ENCODE measurements at places on chromosomes 16 and 17.
A peak's percentile ranks its signal among the peaks of the same experiment; 100 is the strongest.

DNA sequence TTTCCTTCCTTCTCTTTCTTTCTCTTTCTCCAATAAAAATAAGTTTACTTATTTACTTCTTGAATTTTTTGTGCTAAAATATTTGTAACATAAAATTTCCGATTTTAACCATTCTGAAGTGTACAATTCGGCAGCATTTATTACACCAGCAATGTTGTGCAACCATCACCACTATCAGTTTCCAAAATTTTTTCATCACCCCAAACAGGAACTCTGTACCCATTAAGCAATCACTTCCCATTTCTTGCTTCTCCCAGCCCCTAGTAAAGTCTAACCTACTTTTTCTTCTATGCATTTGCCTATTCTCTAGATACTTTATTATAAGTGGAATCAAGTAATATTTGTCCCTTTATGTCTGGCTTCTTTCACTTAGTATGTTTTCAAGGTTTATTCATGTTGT lies 2.5 kb upstream of the HP start:
- DNase-seq: no peak

DNA sequence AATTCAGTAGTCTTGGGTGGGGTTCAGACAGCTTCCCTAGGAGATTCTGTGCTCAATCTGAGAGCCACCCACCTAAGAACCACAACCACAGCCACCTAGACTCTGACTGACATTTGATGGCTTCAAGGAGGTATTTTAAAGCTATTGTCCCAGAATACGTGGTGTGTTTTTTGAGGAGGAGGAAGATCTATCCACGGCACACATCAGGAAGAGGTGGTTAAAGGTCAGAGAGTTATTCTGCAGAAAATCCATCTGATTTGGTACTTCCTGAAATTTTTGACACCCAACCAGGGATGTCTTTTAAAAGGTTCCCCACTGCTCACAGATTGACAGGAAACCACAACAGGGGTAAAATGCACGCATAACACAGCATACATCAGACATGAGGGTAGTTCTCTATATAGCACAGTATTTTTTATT lies 25.1 kb downstream of the SMARCE1 start:
- no peak for DNase-seq

- DNase-seq: no peak
Observed at GRCh38 chr17:81127526-81128177, 37.7 kb upstream of the PVALEF start.

GRCh38 chr17:57724729-57725125 lies 20.4 kb downstream of the CCDC182 start:
- no peak for DNase-seq

- DNase-seq: no peak
Observed at GRCh38 chr17:19332371-19333131, 30.0 kb downstream of the B9D1 start.

GRCh38 chr17:4833941-4834680 lies 971 bp downstream of the MINK1 start:
- DNase-seq: no peak

- no peak for DNase-seq
Observed at GRCh38 chr17:27974531-27975145, 67.8 kb upstream of the NLK start.

GRCh38 chr17:79543531-79543930 lies 67.3 kb downstream of the RBFOX3 start:
- DNase-seq: no peak

GRCh38 chr16:2226918-2227317 lies 3.5 kb downstream of the E4F1 start:
- DNase-seq: no peak

- no peak for DNase-seq
Observed at GRCh38 chr16:22220714-22221113, 14.6 kb downstream of the EEF2K start.

DNA sequence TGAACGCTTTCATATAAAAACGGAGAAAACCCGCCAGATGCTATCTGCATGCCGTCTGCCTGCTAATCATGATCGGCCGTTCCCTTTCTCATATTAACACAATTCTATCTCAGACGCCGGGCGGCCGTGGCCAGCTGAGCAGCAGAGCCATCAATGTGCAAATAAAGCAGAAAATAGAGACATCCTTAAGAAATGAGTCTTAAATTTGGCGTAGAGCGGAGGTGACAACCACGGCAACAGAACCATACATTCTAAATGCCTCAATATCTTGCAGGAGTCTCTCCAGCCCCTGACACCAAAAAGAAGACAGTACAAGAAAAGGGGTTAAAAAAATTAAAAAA lies 2.7 kb upstream of the IRX5 start:
- no peak for DNase-seq

DNA sequence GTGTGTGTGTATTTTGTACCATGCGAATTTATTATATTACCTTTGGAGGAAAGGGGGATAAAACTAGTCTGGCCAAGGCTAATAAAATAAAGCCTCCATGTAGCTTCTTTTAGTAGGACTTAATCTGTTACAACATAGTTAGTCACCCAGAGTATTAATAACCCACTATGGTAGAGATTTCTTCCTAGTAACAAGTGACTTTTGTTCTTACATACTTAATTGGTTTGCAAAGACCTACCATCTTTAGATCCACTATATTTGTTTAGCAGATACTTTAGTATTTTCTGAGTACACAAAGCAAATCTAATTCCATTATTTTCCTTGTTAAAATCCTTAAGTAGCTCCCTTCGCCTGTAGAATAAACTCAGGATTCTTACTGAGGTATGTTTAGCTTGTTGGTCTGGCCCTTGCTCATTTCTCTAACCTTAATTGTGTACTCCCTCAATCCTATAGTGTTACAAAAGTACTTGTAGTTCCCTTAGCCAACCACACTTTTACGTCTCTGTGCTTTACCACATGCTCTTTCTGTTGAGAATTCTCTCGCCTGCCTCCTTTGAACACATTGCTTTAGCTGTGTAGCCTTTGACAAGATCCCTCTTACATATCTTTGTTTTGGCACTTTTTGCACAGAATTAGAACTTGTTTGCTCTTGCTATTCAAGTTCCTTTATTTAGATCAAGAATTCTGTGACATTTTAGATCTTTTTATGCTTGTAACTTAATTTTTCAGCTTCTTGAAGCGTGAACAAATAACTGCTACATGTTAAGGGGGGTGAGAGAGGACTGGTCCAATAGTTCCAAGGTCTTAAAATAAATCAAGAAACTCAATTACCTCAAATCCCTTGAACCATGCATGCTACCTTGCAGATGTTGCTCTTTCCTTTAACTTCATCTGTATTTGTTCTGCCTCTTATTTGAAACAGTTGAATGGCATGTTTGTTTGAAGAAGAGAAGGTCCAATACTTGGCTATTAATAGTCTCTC lies 23.8 kb downstream of the CLTC start:
- no peak for DNase-seq

- DNase-seq: no peak
Observed at GRCh38 chr16:57388359-57389086, 16.0 kb upstream of the CCL17 start.

DNA sequence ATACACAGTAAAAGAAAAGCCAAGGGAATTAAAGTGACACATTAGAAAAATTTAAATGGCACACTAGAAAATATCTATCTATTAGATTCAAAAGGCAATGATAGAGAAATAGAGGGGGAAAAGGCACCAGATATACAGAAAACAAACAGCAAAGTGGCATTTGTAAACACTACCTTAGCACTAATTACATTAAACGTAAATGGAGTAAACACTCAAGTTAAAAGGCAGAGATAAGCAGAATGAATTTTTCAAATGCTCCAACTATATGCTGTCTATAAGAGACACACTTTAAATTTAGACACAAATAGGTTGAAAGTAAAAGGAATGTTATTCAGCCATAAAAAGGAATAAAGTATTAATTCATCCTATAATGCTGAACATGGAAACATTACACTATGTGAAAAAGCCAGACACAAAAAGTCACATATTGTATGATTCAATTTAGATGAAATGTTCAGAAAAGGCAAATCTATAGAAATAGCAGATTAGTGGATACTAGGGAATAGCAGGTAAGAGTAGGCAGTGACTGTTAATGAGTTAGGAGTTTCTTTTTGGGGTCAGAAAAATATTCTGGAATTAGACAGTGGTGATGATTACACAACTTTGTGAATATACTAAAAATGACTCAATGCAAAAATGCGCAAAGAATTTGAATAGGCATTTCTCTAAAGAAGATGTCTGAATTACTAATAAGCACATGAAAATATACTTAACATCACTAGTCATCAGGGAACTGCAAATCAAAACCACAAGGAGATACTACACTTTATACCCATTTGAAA lies 92.4 kb downstream of the BRIP1 start:
- no peak for DNase-seq

DNA sequence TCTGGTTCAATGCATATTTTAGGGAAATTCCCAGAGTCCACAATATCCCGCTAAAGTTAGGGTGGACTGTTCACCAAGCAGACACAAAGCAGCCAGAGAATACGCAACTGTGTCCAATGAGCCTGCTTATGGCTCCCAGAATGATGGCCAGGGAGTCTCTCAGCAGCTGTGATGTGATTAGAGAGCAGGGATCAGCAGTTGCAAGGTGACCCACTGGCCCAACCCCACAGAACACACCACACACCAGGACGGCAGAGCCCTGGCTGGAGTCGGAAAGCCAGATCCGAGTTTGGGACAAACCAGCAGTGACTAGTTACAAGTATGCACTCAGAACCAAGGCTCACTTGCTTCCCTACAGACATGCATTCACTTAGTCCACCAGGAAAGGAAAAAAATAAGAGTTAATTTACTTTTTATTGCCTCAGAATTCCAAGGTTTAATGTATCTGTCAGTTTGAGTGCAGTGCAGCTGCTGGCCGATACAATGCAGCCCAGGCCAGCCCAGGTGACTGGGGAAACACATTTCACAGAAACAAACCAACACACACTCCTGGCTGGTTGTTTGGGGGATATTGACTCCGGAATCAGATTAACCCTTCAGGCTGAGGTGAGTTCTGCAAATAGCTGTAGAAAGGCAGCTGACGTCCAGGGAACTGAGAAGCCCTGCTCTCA lies 121.7 kb downstream of the HIC1 start:
- no peak for DNase-seq

DNA sequence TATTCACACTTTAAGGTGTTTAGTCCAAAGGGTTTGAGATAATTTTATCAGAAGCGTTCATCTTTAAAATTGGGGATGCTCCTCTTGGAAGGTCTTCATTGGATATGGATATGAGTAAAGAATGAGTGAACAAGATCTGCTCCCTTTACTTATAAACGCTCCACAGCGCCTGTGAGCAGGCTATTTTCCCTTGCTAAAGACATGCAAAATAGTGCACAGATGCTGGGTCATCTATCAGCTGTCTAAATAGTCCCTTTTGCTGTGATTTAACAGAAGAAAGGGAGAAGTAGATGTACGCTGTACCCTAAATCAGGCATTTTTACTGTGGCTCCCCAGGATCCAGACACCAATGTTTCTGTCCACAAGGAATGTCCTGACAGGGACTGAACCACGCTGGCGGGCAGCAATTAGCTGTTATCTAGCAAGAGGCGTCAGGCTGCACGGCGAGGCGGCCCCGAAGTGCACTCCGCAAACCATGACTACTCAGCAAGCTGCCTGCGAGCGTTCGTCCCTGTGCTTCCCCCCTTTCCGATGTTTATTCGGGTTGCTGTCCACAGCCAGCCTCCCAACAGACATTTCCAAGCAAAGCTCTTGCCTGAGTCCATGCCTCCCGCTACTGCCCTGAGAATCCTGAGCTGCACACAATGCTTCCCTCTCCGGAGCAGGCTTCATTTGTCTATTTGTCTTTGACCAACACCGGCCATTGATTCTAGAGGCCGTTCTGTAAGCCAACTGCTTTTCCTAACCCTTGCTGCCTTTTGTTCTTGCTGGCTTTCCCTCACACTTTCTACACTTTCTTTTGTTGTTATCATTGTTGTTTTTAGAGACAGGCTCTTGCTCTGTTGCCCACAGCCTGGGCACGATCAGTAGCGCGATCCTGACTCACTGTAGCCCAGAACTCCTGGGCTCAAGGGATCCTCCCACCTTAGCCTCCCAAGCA lies 55.7 kb upstream of the CNEP1R1 start:
- no peak for DNase-seq

DNA sequence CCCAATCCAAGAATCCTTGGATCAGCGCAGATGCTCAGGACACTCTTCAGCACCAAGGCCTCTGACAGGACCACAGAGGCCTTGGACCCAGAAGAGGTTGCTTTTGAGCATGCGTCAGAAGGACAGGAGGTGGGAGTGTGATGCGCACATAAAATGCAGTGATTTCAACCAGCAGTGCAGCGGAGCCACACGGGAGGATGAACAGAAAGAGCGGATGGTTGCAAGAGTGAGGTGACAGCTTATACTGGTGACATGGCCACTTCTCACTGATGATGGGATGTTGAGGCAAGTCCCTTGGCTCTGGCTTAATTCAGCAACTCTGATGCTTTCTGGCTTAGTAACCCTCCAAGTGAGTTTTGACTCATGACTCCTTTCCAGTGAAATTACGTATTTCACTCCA lies 25.2 kb upstream of the ERN1 start:
- DNase-seq: no peak

DNA sequence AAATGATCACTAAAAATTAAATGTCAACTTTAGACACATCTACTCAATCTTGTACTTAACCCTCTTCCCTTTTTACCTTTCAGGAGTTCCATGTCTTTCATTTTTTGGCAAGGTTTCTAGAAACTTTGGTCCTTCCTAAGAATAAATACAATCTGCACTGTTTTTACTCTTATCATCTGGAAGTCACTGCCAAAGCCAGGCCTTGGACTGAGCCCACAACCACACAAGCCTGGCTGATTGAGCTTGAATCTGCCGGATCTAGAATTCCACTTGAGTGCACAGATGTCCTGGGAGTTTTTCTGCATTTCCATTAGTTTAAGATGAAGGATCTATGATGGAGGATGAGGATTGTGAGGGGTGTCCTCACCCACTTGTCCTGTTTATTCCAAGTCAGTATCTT lies 126.1 kb downstream of the VPS53 start:
- DNase-seq: no peak

DNA sequence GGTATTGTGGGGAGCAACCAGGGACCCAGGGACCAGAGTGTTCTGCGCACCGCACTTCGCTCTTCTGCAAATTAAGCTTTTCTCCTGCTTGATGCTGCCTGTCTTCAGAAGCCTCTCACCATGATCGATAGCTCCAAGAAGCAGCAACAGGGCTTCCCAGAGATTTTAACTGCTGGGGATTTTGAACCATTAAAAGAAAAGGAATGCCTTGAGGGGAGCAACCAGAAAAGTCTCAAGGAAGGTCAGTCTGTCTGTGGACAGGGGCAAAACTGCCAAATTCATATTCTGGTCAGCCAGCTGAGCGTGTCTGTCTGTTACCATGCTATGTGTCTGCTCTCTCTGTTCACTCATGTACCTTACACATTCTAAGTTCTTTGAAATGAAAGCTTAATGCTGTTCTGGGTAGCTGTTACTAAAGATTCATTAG lies 115.7 kb downstream of the MRTFB start:
- no peak for DNase-seq

- DNase-seq: peak; percentile 90
Observed at GRCh38 chr17:35088356-35088880, 24.9 kb upstream of the RFFL start.

GRCh38 chr16:56709443-56710040 lies 20.4 kb upstream of the NUP93 start:
- peak; percentile 71 for DNase-seq

GRCh38 chr17:18257268-18257981 lies 1.1 kb downstream of the FLII start:
- DNase-seq: no peak

- no peak for DNase-seq
Observed at GRCh38 chr16:59707436-59708226, 973.5 kb upstream of the GOT2 start.
